ENCODE measurements at places on chromosomes 13 and 19.

DNA sequence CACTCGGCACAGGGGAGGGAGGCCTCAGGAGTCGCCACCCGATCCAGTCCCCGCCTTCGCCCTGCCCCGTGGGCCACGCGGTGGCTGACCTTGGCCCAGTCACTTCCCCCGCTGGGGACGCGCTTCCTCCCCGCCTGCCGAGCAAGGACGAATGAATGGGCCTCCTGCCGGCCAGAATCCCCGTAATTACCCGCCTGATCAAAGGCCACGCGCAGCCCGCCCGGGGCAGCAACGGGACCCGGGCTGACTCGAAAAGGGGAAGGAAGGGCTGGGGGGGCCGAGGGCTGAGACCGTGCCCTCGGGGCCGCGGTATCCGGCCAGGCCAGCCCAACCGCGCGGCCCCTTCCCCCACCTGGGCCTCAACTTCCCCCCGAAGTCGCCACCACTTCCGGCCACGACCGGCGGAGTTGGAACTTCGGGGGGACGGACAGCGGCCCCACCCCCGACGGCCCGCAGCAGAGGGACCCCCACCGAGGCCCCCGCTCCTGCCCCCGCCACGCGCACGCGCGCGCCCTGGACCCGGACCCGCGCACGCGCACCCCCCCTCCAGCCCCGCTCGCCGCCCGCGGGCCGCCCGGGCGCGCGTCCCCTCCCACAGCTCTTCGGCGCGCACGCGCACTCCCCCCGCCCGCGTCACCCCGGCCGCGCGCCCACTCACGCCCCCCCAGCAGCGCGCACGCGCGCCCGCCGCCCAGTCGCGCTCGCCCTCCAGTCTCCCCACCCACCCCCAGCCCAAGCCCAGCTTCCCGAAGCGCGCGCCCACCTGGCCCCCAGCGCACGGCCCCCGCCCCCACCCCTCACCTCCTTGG is 520 bp downstream of the ZNF787 start:
- peak; percentile 88 for DNase-seq

- DNase-seq: peak; percentile 35
Observed at GRCh38 chr13:112893570-112894422, 75.2 kb upstream of the MCF2L start.

- DNase-seq: no peak
Observed at GRCh38 chr13:22915442-22916082, 265.2 kb upstream of the SGCG start.

GRCh38 chr13:21348488-21349120 is 110.5 kb downstream of the ZDHHC20 start:
- DNase-seq: no peak

- DNase-seq: no peak
Observed at GRCh38 chr19:791567-792305, 5.5 kb upstream of the PTBP1 start.

DNA sequence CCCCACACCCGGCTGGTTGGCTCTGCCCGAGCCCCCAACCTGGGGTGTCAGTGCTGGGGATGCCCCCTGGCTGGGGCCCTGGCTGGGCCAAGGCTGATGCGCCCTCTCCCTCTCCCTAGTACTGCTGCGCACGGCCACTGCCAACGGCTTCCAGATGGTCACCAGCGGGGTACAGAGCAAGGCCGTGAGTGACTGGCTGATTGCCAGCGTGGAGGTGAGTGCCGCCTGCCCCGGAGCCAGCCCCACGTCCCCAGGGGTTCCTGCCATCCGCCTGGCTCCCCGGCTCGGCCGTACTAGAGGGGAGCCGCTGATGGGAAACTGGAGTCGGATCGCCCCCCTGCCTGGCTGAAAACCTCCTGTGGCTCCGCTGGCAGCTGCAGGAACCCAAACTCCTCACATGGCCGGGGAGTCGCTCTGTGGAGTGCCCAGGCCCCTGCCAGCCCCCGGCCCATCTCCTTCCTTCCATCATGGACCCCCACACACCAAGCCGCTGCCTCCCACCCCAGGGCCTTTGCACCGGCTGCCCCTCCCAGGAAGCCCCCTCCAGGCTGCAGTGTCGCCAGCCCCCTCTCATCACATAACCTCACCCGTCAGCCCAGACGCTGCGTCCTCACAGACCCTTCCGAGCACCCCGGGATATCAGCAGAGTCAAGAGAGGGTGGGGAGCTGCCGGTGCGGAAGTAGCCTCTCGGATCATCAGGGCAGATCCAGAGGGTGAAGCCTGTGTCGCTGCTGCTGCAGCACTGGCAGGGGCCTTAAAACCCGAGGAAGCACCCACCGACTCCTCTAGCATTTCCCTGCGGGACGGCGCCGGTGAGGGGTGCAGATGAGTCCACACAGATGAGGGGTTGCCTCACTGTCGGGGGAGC is 10.6 kb downstream of the NCLN start:
- no peak for DNase-seq

- no peak for DNase-seq
Observed at GRCh38 chr13:52862358-52863206, 14.1 kb upstream of the PCDH8 start.

DNA sequence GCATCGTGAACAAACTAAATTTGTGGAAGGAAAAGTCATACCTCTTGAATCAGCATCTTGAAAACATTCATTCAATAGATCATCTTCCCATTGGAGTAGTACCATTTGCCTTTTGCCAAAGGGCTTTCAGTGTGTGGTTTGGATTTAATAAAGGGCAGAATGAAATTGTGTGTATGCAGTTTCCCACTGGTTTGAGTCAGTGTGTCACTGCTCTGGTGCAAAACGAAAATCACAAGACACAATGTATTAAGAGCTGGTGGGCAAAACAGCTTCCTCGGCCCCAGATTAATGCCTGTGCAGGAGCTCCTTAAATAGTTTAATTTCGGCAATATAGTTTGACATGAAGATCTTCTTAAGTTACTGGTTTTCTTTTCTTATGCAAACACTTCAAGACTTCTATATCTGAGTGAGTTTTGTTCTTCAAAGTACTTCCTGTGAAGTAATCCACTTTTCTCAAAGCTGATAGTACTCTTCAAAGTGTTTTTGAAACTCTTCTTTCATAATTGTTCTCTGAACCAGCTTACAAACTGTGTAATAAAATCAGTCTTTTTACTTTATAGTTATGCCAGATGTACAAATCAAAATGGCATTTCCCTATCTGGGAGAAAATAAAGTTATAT is 32.1 kb downstream of the RASL11A start:
- DNase-seq: no peak

GRCh38 chr19:18478545-18479311 is 40.8 kb upstream of the ISYNA1 start:
- DNase-seq: peak; percentile 84

GRCh38 chr19:11397089-11397610 is 13.0 kb upstream of the EPOR start:
- no peak for DNase-seq

GRCh38 chr19:8144273-8144995 is 5.0 kb downstream of the FBN3 start:
- no peak for DNase-seq

GRCh38 chr13:98050041-98050466 is 92.8 kb upstream of the FARP1 start:
- DNase-seq: no peak

- DNase-seq: peak; percentile 45
Observed at GRCh38 chr19:46745521-46746280, at the start of gene FKRP. Gene FKRP (plus strand): TSS chr19:46746057. CDS start chr19:46755451, 9,394 bp downstream.

DNA sequence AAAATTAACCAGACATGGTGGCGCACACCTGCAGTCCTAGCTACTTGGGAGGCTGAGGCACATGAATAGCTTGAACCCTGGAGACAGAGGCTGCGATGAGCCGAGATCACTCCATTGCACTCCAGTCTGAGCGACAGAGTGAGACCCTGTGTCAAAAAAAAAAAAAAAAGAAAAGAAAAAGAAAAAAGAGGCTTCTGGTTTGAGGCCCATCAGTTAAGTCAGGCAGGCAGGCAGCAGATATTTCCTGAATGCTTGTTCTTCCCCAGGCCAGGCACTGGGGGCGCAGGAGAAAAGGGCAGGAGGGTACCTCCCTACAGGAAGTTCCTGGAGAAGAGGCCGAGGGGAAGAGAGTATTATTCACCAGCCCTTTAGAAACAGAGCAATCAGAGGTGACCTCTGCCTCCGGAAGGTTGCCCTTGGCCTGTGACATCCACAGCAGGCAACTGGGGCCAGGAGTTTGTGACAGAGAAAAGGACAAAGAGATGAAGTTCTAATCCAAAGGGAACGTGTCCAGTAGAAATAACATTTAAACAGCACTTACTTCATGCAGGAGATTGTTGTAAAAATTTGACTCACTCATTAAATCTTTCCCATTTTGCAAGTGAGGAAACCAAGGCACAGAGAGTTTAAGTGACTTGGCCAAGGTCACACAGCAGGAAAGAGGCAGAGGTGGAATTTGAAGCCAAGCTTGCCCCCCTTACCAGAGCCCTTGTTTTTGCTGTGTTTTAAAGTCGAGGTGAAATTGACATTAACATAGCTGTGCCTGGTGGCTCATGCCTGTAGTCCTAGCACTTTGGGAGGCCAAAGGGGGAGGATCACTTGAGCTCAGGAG is 4.3 kb upstream of the RLN3 start:
- DNase-seq: no peak

DNA sequence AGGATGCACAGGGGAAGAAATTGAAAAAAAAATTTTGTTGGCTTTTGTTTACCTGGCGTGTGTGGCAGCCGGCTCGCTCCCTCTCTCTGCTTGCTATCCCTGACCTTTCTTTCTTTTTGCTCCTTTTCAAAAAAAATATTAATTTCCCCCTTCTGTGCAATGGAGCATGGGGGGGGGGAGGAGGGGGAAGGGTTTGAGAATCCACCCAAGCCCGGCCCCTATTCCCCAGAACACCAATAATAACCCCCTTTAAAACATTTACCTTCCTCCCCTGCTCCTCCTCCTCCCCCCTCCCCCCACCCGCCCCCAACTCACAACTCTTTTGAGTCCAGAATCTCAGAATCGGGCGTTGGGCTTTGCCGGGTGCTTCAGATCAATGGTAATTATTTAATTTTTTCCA is 28.4 kb downstream of the NFIX start:
- DNase-seq: no peak

DNA sequence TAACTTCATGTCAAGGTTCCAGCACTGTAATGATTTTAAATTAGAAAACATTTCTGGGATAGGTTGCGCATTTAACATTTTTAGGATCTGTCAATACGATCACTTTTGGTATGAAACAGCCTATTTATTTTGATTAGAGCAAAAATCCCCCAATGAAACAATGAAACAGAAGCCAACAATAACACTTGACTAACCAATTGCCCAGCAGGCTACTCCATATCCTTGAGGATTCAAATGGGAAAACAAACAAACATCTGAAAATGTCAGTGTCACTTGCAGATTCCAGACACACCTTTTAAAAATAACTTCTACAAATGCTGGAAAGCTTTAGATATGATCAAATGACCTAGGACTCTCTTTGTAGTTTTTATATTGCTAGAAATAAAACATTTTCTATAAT is 1412.5 kb upstream of the PRR20A start:
- DNase-seq: no peak

GRCh38 chr13:112636401-112636975 is 48.5 kb upstream of the TUBGCP3 start:
- DNase-seq: no peak

- DNase-seq: no peak
Observed at GRCh38 chr19:52331757-52332156, 4.3 kb upstream of the ZNF610 start.

- no peak for DNase-seq
Observed at GRCh38 chr19:32339423-32339822, 6.0 kb upstream of the ZNF507 start.

- peak; percentile 63 for DNase-seq
Observed at GRCh38 chr19:737591-738093, 13.3 kb upstream of the MISP start.

- DNase-seq: no peak
Observed at GRCh38 chr19:19691683-19692082, 23.0 kb downstream of the ZNF101 start.

- no peak for DNase-seq
Observed at GRCh38 chr13:71860547-71861138, 6.4 kb downstream of the DACH1 start.

- DNase-seq: no peak
Observed at GRCh38 chr13:113013303-113013702, 44.3 kb downstream of the MCF2L start.

DNA sequence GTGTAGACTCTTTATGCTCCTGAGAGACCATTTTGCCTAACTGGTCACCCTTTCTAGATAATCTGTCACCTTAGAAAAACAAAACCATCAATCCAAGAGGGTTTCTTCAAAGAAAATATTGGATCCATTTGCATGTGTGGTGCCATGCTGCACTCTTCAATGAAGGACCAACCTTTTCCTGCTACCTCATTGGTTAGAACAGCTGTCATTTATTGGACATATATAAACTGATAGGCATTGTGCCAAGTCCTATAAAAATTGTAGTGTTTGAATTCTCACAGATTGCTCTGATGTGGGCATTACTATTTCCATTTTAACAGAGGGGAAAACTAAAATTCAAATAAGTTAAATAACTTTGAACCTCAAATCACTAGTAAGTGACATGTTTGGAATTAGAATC is 333.2 kb downstream of the MYO16 start:
- DNase-seq: no peak

DNA sequence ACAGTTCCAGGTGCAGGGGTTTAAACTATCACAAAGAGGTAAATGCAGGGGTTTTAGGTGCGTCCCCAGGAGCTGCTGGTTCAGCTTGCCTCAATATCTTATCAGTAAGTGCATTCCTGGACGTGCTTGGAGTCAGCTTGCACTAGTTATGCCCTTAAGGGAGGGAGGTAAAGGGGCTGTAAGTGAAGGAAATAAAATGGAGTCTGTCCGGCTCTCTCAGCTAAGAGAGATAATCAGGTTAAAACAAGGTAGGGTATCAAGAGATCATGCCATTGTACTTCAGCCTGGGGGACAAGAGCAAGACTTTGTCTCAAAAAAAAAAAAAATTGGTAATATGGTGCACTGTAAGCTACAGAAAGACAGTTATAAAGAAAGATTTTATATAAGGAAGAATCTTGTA is 69.7 kb downstream of the ZNF100 start:
- DNase-seq: no peak

- DNase-seq: no peak
Observed at GRCh38 chr19:19594381-19594780, 24.1 kb downstream of the PBX4 start.

DNA sequence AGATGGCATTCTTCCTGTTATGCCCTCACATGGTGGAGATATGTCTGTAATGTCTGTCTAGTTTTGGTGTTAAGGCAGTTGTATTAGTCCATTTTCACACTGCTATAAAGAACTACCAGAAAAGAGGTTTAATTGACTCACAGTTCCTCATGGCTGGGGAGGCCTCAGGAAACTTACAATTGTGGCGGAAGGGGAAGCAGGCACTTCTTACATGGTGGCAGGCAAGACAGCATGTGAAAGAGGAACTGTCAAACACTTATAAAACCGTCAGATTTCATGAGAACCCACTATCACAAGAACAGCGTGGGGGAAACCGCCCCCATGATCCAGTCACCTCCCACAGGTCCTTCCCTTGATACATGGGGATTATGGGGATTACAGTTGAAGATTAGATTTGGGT is 3.2 kb downstream of the ZNF441 start:
- no peak for DNase-seq

- DNase-seq: no peak
Observed at GRCh38 chr13:30697177-30697953, 38.0 kb upstream of the ALOX5AP start.

DNA sequence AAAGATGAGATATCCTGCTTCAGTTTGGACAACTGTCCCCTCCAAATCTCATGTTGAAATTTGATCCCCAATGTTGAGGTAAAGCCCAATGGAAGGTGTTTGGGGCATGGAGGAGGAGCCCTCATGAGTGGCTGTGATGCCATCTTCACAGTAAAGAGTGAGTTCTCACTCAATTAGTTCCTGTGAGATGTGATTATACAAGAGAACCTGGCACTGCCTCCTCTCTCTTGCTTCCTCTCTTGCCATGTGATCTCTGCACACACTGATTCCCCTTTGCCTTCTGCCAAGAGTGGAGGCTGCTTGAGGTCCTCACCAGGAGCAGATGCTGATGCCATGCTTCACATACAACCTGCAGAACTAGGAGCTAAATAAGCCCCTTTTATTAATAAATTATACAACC is 86.9 kb downstream of the HSPH1 start:
- no peak for DNase-seq
